ENCODE measurements at places on chromosomes 11 and 22.

- no peak for DNase-seq
Measured at GRCh38 chr11:10524471-10524870, 16.5 kb downstream of the RNF141 start.

DNA sequence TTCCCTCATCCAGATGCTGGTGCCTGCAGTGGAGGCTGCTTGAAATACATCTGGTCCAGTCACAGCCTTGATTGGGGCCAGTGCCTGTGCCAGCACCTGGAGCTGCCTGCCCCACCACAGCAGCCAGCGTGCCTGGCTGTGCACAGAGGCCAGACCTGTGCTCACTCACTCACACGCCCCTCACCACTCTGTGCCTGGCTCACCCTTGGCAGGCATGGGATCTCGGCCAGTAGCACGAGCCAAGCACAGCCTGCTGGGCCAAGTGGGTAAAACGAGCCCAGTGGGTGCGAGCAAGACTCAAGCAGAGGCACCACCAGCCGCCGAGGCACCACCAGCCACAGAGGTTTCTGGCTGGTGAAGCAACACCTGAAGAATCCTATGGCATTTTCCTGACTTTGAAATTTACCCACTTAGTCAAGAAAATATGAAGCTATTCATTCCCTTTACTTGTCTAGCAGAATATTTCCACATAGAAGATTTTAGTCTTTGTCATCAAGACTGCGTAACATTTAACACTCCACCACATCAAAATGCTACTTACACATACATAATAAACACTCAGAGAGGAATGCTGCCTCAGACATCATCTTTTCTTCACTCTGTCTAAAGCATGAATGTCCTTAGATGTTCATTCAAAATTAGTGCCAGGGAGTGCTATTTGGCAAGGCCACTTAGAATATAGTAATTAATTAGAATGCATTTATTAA, 424.3 kb upstream of the FAT3 start:
- no peak for DNase-seq

GRCh38 chr11:18632841-18633240, 1.3 kb downstream of the SPTY2D1 start:
- DNase-seq, result no peak

GRCh38 chr11:48900131-48900800, 83.4 kb downstream of the TRIM51G start:
- no peak for DNase-seq

DNA sequence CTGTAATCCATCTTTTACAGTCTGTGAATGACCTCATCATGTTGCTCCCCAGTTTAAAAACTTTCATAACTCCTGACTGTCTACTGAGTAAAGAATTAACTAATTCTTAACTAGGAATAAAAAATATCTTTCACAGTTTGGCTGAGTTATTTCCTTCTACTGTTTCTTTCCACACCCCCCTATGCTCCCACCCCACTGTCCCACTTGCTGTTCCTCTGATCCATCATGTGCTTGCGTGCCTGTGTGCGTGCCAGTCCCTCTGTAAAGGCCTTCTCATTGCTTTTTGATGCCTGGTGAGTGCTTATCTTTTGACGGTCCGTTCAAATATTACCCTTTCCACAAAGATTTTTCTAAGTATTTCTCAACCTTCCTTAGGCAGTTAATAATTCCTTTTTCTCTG, 55.6 kb downstream of the ATG16L2 start:
- DNase-seq, result no peak

DNA sequence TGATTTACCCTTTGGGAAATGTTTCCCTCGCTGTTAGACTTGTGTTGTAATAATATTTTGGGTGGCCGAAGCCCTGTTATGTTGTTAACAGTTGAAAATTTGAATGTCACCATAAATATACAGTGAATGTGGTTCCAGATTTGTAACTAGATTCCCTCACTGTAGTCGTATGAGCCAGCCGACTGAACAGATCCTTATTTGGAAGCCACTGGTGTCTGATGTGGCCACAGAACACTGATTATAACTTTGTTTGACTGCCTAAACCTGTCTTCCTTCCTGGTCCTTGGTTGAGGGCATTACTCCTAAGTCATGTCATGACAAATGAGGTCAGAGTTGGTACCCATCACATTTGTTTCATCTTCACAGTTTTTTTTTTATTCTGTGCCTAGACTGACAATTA, 45.4 kb downstream of the YAP1 start:
- DNase-seq, result no peak

DNA sequence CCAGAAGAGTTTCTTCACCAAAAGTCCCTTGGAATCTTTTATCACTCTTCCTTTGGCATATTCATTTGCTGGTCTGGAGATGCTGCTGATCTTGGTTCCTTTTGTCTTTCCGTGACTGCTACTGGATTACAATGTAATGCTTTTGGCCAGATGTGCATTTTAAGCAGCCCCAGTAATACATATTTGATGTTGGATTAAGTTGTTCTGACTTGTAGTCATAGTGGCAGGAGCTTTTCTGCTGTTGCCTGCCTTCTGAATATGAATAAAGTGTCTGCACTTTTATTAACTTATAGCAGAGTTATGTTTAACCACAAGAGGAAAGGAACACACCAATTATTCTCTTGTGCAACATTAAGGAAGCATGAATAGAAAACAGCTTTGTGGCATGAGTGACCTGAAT, 360.0 kb upstream of the DDI1 start:
- peak; percentile 66 for DNase-seq

GRCh38 chr11:83299681-83300080, 13.5 kb upstream of the CCDC90B start:
- no peak for DNase-seq

GRCh38 chr11:108597736-108598355, 4.3 kb upstream of the EXPH5 start:
- DNase-seq, result no peak

DNA sequence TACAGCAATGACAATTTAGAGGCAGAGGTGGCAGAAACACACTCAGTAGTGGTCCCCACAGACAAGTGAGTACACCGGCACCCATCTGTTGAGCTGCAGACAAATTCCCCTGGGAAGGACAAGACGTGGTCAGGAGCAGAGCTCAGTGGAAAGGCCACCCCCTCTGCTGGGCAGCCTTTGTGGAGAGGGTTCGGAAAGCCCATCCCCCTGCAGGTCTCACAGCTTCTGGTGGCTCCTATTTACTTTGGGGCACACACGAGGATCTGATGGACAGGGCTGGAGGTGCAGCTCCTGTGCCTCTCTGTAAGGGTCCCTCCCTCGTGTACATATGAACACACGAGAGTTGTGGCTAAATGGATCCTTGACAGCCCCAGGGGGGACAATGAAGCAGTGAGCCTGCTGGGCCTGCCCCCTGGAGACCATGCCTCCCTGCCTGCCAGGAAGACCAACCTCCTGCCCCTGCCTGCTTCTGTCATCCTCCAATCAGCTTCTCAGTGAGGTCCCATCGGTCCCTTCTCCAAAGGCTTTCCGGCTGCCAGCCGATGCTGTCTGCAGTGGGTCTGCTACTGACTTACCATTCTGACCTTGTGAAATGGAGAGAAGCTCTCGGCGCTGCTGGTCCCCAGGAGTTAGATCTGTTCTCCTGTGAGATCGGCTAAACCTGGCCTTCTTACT, 161.5 kb downstream of the CACNA1I start:
- DNase-seq, result no peak

DNA sequence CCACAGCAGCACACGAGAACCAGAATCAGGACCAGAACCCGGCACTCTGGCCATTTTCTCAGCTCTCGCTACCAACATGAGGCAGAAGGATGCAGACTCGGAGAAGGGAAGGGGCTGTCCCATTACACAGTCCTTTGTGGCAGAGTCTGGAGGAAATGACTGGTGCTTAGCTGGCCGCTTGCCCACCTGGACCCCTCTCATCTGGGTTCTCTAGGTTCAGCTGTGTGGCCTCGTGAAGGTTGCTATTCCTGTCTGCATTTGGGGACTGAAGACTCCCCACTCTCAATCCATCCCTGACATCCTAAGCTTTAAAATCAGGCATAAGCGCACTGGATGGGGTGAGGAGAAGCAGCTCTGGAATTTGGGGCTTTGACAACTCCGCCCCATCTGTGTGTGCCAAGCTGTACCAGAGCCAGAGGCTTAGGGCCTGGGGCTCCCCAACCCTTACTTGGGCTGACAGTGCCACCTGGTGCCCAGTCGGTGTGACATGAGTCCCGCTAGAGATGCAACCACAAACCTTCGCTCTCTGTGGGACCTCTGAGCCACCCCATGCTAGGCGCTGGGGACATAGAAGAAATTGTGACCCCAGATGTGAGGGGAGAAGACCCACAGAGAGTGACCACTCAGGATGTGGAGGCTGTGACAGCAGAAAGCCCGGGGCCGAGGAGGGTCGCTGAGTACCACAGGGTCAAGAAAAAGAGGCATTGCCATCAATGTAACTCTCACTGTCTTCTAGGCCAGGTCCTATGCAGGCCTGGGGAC, 35.8 kb upstream of the FCHSD2 start:
- peak; percentile 90 for DNase-seq

DNA sequence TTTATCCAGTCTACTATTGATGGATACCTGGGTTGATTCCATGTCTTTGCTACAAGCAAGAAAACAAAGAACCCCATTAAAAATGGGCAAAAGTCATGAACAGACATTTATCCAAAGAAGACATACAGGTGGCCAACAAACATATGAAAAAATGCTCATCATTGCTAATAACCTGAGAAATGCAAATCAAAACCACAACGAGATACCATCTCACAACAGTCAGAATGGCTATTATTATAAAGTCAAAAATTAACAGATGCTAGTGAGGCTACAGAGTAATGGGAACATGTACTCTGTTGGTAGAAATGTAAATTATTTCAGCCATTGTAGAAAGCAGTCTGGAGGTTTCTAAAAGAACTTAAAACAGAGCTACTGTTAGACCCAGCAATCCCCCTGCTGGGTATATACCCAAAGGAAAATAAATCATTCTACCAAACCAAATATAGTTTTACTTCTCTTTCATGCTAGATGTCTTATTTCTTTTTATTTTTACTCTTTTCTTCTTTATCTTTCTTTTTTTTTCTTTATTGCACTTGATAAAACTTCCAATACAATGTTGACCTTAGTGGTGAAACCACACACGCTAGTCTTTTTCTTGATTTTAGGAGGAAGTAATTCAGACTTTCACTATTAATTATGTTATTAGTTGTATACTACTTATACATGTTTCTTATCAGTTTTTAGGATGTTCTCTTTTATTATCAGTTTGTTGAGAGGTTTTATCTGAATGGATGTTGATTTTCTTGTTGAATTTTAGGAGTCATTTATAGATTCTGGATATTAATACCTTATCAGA, 14.3 kb downstream of the TRIM22 start:
- no peak for DNase-seq
